ENCODE measurements at places on chromosomes 7 and 10.

DNA sequence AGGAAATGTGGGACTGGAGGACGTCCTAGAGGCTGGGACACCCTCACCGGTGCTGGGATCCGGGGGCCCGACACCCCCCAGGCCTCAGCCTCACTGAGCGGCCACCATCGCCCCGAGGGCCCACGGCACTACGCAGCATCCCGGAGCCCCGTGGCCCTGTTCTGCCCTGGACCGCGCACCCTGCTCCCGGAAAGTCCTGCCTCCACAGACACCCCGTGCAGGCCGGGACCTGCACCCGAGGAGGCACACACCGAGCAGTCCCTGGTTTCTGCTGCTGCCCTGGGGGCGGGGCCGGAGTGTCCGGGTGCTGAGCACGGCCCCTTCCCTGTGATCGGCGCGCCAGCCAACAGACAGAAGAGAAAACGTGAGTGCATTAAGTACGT, 18.1 kb upstream of the KNDC1 start:
- DNase-seq, result no peak

GRCh38 chr10:130222381-130222780, 86.2 kb downstream of the GLRX3 start:
- DNase-seq, result no peak

DNA sequence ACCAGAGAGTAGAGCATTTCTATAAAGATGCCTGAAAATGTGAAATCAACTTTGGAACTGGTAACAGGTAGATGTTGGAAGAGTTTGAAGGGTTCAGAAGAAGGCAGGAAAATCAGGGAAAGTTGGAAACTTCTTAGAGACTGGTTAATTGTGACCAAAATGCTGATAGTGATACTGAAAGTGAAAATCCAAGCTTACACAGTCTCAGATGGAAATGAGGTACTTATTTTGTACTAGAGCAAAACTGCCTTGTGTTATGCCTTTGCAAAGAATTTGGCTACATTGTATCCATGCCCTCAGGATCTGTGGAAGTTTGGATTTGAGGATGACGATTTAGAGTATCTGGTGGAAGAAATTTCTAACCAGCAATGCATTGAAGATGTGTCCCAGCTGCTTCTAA, 430.6 kb upstream of the KCND2 start:
- DNase-seq, result no peak

- DNase-seq, result no peak
Observed at GRCh38 chr7:30853576-30853975, 58.1 kb upstream of the AQP1 start.

DNA sequence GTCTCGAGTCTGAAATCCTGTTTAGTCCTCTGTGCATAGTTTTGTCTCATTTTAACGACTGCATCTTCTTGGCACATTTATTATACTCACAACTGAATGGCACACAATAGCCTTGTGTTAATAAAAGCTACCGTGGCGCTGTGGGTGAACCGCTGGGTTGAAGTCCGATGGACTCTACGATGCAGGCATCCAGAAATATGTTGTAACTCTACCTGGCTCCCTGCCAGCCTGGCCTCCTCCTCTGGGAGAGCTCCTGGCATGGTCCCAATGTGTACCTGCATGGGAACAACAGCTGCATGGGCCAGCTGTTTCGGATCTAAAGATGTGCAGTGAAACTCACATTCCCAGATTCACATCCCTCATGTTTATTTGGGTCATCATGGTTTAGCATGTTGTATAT, 3.7 kb upstream of the DPYSL4 start:
- DNase-seq, result peak; percentile 54

DNA sequence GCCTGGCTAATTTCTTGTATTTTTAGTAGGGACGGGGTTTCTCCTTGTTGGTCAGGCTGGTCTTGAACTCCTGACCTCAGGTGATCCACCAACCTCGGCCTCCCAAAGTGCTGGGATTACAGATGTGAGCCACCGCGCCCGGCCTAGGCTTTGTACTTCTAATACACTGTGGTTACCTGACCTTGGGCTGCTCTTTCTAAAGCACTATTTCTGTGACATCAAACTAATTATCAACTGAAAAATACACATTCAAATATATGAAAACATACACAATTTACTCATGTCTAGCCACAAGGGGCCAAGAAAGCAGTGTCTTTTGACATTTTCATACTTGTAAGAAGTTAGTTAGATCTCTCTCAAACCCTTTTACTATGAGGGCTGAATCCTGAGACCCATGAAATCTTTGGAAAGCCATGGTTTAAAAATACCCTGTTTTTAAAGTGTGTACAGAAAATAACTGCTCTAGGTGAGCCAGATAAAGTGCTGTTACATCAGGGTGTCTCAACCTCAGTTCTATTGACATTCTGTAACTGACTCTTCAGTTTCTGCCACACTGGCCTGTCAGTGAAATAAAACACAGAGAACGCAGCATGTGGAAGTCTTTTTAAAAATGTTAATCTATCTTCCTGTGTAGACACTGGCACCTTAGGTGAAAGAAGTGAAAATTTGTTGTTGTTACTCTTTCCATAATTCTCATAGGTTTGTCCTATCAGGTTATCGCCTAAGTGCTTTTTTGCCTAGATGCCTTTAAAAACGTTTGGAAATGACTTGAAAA, 58.8 kb downstream of the CREM start:
- no peak for DNase-seq

All from COR-L47 (cell line).